Activated T-cell treated with anti-CD3 and anti-CD28 coated beads, Interleukin-2, amount 50 U/mL, for 72 hours (primary cell): ENCODE measurements at places on chromosomes 4 and X. TPM values are rescaled to one million over a fixed set of nuclear protein-coding genes. Genes with fewer than 3 reads are reported as not detected.
A peak's percentile ranks its signal among the peaks of the same experiment; 100 is the strongest.

DNA sequence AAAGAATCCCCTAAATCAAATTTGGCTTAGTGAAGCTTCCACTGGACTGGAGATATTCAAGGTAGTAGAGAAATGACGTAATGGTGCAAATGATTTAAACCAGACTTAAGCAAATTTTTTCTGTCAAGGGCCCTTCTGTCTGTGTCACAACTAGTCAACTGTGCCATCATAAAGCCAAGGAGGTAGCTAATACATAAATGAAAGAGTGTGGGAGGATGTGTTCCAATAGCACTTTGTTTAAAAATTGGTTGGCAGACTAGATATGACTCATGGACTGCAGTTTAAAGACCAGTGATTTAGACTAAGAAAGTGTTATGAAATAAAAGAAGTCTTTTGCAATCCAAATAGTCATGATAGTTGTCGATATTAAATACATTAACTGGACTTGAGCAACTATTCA lies 24.3 kb upstream of the TEX13C start:
- H3K36me3 ChIP-seq = no peaks in the 10 kb centered on the region
- H3K4me1 ChIP-seq = peaks cover 25% of the 10 kb centered on the region
- peak overlapping the region; percentile 97 for H3K27ac ChIP-seq
- H3K27me3 ChIP-seq = no peaks in the 10 kb centered on the region
- peak overlapping the region; percentile 37 for H3K4me3 ChIP-seq
- DNase-seq = no peak

DNA sequence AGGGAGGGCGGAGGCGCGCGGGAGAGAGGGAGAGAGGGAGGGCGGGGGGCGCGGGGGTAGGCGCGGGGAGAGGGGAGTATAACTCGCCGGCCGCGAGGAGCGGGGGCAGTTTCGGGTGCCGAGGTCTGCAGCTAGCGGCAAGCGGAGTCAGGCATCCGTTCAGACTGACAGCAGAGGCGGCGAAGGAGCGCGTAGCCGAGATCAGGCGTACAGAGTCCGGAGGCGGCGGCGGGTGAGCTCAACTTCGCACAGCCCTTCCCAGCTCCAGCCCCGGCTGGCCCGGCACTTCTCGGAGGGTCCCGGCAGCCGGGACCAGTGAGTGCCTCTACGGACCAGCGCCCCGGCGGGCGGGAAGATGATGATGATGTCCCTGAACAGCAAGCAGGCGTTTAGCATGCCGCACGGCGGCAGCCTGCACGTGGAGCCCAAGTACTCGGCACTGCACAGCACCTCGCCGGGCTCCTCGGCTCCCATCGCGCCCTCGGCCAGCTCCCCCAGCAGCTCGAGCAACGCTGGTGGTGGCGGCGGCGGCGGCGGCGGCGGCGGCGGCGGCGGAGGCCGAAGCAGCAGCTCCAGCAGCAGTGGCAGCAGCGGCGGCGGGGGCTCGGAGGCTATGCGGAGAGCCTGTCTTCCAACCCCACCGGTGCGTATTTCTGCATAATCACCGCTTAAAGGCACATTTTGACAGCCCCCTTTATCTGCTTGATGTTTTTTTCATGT lies at the start of gene POU4F2:
Gene POU4F2, plus strand, starts transcription at position 108 of the 720 bp plus-strand sequence. Its CDS starts 248 bp downstream, at position 356.
- H3K4me1 ChIP-seq = peaks cover 39% of the 10 kb centered on the region
- H3K27ac ChIP-seq = peak within 1 kb of the TSS; percentile 67
- H3K36me3 ChIP-seq = peaks cover 3% of the 10 kb centered on the region
- H3K27me3 ChIP-seq = peaks cover 95% of the 10 kb centered on the region
- peak; percentile 28 for DNase-seq

The SPANXA1 gene
- not detected for total RNA-seq

The HMX1 gene
- total RNA-seq = not detected

DNA sequence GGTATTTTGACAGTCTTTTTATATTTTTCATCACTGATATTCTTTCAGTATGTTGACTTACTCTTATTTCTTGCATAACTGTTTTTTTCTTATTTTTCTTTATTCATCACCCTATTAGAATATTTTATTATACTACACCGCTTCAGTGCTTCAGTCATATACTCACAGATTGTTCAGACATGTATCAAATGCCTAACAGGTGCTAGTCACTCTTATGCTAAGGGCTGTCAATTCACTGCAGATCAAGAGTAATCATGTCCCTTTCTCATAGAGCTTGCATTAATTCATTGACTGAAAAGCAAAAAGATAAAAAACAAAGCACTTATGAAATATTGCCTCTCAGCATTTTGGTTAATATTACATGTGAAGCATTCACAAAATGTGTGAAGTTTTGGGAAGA lies 1435.6 kb downstream of the STIM2 start:
- DNase-seq = no peak
- H3K27me3 ChIP-seq = no peaks in the 10 kb centered on the region
- no peak overlapping the region for H3K4me3 ChIP-seq
- H3K27ac ChIP-seq = no peak overlapping the region
- peaks cover 1% of the 10 kb centered on the region for H3K36me3 ChIP-seq

- no peak overlapping the region for H3K27ac ChIP-seq
- H3K27me3 ChIP-seq = no peaks in the 10 kb centered on the region
- H3K4me1 ChIP-seq = no peaks in the 10 kb centered on the region
- H3K4me3 ChIP-seq = no peak overlapping the region
- DNase-seq = no peak
- H3K36me3 ChIP-seq = no peaks in the 10 kb centered on the region
Observed at GRCh38 chr4:73788411-73788810, 48.0 kb downstream of the CXCL8 start.

The SPATA4 gene
- total RNA-seq = not detected

The MAGEA2B gene
- total RNA-seq = not detected

DNA sequence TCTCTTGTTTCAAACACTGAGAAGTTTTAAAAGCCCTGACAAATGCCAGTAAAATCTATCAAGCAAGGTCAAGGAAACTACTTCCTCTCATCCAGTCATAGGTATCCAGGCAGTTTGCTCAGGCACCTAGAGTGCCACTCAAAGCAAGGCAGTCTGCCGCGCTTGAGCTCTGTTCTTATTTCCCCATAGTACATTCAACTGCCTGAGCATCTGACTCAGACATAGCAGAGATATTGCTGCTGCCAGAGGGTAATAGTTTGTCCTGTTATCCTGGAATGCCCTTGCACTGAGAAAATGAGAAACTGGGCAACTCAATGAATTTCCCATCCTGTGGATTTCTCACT lies 16.1 kb upstream of the ATP8A1 start:
- peaks cover 5% of the 10 kb centered on the region for H3K36me3 ChIP-seq
- H3K27me3 ChIP-seq = no peaks in the 10 kb centered on the region
- H3K27ac ChIP-seq = peak overlapping the region; percentile 99
- DNase-seq = peak; percentile 40

The KCNIP4 gene
- not detected for total RNA-seq

DNA sequence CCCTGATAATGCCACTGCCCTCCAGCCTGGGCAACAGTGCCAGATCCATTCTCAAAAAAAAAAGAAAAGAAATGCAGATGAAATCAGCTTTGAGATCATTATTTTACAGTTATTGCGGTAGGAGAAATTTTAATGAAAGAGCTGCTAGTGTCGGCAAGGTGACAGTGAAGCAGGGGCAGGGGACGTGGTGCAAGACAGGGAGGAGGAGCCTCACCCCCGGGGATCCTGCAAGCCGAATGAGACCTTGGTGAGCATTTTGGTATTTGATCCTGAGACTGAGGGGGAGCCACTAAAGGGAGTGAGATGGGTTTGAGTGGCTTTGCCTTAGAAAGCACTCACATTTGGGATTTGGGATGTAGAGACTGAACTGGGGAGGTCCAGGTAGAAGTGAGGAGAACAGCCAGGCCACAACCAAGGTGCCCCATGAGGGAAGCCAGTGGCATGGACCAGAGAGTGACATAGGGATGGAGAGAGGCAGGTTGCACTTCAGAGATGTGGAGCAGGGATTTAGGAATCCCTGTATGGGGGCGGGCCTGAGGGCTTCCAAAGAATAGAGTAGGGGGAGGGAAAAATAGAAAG lies 23.6 kb downstream of the RBM10 start:
- peak overlapping the region; percentile 1 for H3K27ac ChIP-seq
- H3K36me3 ChIP-seq = peaks cover 5% of the 10 kb centered on the region
- no peak overlapping the region for H3K4me3 ChIP-seq
- H3K4me1 ChIP-seq = no peaks in the 10 kb centered on the region
- DNase-seq = no peak

The SCML2 gene
- total RNA-seq = 3.0 TPM

DNA sequence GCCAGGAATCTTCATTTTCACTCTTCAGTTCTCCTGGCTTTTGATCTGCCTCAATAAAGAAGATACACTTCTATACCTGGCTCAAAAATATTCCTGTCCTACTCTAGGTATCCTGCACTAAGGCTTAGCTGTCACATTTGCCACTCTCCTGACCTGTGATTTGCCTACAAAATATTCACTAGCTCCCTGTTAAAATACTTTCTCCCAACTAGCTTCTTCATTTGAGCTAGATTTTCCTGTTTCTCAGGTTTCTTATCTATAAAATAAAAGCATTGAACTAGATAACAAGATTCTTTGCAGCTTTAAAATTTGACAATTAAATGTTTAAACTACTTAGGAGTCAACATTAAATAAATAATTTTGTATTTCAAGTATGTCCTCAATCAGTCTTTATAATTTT lies 53.2 kb downstream of the CHIC2 start:
- H3K27me3 ChIP-seq = no peaks in the 10 kb centered on the region
- peaks cover 11% of the 10 kb centered on the region for H3K36me3 ChIP-seq
- DNase-seq = no peak
- no peaks in the 10 kb centered on the region for H3K4me1 ChIP-seq
- H3K27ac ChIP-seq = no peak overlapping the region
- H3K4me3 ChIP-seq = no peak overlapping the region

- no peak overlapping the region for H3K4me3 ChIP-seq
- H3K36me3 ChIP-seq = peaks cover 10% of the 10 kb centered on the region
- no peaks in the 10 kb centered on the region for H3K27me3 ChIP-seq
- no peak overlapping the region for H3K27ac ChIP-seq
Observed at GRCh38 chr4:56959100-56959499, 18.3 kb downstream of the NOA1 start.

- H3K36me3 ChIP-seq = no peaks in the 10 kb centered on the region
- H3K27ac ChIP-seq = peak overlapping the region; percentile 92
- DNase-seq = no peak
Observed at GRCh38 chrX:38327775-38328081, 419 bp upstream of the RPGR start.

DNA sequence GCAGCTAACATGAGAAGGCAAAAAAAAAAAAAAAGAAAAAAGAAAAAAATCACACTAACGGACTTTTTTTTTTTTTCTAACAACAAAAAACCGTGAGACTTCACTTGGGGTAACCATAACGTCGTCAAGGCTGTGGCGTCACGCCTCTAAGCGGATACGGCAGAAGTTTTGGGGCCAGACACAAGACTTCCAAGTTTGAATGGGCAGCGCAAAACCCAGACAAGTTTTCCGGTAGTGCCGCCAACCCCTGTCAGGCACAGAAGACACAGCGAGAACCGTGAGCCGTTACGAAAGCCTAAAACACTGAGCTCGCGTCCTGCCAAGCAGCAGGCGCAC lies 556 bp upstream of the SMARCA5 start:
- H3K4me1 ChIP-seq = peaks cover 34% of the 10 kb centered on the region
- no peak for DNase-seq
- H3K27me3 ChIP-seq = no peaks in the 10 kb centered on the region
- H3K27ac ChIP-seq = peak overlapping the region; percentile 96
- H3K36me3 ChIP-seq = peaks cover 8% of the 10 kb centered on the region
- peak overlapping the region; percentile 98 for H3K4me3 ChIP-seq

DNA sequence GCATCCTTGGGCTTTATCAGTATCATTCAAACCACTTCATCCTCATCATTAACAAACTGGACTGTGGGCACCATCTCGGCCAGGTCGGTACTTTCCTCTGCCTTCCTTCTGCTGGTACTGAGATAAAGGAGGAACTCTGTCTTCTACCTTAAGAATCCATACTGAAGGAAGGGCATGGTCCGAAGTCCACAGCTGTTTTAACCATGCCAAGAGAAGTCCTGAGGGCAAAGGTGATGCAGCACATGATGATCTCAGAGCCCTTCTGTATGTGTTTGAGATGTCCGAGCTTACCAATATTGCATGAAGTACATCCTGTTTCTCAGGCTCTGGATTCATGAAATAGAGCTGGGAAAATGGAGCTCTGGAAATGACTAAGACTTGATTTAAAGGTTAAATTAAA lies 125.5 kb upstream of the STS start:
- H3K27me3 ChIP-seq = no peaks in the 10 kb centered on the region
- H3K27ac ChIP-seq = no peak overlapping the region
- H3K4me1 ChIP-seq = no peaks in the 10 kb centered on the region
- no peaks in the 10 kb centered on the region for H3K36me3 ChIP-seq
- DNase-seq = no peak

The S100P gene
- total RNA-seq = 84.6 TPM

The ARAF gene
- total RNA-seq = 97.5 TPM

DNA sequence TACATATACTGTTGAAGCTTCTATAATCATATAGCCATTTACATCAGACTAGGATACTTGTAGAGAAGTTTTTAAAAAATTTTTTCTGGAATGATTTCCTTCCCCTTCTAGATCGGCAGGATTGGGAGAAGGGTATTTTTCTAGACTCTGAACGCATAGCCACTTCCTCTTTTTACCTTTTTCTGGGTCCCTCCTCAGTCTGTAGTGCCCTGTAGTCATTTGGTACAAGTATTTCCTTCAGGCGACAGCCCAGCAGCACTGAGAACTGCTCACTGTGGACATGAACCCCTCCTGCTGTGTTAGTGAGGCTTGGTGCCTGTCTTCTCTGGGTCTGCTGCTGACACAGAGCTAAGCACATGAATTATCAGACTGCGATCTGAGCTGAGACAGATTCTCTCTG lies 255.4 kb downstream of the ARHGAP10 start:
- H3K27me3 ChIP-seq = no peaks in the 10 kb centered on the region
- no peaks in the 10 kb centered on the region for H3K36me3 ChIP-seq
- H3K4me3 ChIP-seq = no peak overlapping the region
- no peak overlapping the region for H3K27ac ChIP-seq

The CPLX1 gene
- total RNA-seq = 1.3 TPM

- DNase-seq = no peak
- H3K36me3 ChIP-seq = no peaks in the 10 kb centered on the region
- H3K4me1 ChIP-seq = no peaks in the 10 kb centered on the region
Observed at GRCh38 chrX:11611965-11612364, 53.8 kb downstream of the ARHGAP6 start.

The FRG2 gene
- not detected for total RNA-seq

- H3K4me3 ChIP-seq = peak overlapping the region; percentile 48
- peaks cover 32% of the 10 kb centered on the region for H3K4me1 ChIP-seq
- peak overlapping the region; percentile 31 for H3K27ac ChIP-seq
- peaks cover 5% of the 10 kb centered on the region for H3K36me3 ChIP-seq
- peaks cover 2% of the 10 kb centered on the region for H3K27me3 ChIP-seq
- DNase-seq = peak; percentile 4
Observed at GRCh38 chrX:46754586-46755061, 4.3 kb downstream of the SLC9A7 start.

DNA sequence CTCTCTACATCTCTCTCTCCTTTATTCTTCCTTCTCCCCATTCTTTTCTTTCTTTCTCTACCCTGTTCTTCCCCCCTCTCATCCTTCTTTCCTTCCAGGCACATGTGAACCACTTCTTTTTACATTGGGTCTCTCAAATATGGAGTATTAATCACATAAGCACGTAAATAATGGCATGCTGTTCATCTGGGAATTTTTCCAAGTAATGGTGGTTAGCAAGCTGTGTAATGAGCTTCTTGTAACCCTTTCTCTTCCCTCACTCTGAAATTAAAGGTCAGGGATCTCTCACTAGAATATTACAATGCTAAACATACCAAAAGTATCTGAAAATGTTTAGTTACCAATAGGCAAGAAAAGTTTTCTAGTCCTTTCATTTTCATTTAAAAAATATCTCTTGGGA lies 239.9 kb upstream of the TEX13A start:
- no peaks in the 10 kb centered on the region for H3K4me1 ChIP-seq
- H3K27me3 ChIP-seq = peaks cover 15% of the 10 kb centered on the region
- H3K27ac ChIP-seq = no peak overlapping the region
- H3K4me3 ChIP-seq = no peak overlapping the region
